Effector memory CD4-positive, alpha-beta T cell (primary cell): ENCODE measurements at places on chromosomes 16 and 17.

DNA sequence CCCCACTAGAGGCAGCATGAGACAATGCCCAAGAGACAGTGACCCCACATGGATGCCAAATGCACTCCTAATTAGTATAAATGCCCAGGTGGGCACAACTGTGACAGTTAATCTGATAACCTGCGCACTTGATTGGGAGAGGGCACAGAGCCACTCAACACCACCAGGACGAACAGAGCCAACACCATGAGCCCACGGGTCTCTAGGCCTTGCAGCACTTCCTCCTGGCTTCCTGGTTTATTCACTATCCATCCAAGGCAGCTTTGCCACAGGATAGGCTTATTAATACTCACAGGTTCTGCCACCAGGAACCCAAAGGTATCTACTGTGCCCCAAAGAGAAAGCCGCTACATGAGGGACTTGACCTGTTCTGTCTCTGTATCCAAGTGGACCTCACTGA is 14.9 kb downstream of the AXIN2 start:
- DNase-seq = no peak

DNA sequence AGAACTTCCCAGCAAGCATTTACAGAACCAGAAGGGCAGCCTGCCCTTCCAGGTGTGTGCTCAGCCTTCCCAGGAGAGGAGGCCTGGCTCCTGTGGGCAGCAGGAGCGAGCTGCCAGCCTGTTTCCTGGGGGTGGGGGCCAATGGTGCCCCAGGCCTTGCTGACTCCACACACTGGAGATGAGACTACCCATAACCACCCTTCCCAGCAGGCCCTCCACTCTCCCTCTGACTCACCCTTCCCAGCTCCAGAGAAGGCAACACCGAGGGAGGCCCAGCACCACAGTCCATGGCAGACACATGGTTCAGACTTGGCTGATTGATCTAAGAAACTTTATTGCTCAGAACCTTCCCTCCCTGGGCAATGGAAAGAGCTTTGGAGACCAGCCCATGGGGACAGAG is 1.8 kb upstream of the PRSS53 start:
- DNase-seq = no peak

GRCh38 chr17:78826836-78827509 is 13.6 kb downstream of the USP36 start:
- no peak for DNase-seq

GRCh38 chr17:58007781-58008706 is 998 bp upstream of the SRSF1 start:
- no peak for DNase-seq

DNA sequence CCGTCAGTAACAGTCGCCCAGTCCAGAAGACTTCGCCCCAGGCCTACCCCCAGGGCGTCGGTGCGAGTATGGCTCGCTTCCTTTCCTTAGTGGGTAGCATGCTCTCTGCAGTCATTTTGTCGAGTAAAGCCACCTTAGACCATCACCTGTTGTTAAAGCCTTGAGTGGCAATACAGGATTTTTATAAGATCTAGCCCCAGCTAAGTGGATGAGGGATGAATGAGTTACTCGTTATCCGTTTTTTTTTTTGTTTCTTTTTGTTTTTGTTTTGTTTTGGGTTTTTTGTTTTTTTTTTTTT is 322 bp upstream of the KLHL11 start:
- DNase-seq = no peak

GRCh38 chr16:76197900-76198299 is 79.3 kb upstream of the CNTNAP4 start:
- no peak for DNase-seq

- DNase-seq = no peak
Observed at GRCh38 chr16:55938126-55938525, 63.0 kb upstream of the CES5A start.

DNA sequence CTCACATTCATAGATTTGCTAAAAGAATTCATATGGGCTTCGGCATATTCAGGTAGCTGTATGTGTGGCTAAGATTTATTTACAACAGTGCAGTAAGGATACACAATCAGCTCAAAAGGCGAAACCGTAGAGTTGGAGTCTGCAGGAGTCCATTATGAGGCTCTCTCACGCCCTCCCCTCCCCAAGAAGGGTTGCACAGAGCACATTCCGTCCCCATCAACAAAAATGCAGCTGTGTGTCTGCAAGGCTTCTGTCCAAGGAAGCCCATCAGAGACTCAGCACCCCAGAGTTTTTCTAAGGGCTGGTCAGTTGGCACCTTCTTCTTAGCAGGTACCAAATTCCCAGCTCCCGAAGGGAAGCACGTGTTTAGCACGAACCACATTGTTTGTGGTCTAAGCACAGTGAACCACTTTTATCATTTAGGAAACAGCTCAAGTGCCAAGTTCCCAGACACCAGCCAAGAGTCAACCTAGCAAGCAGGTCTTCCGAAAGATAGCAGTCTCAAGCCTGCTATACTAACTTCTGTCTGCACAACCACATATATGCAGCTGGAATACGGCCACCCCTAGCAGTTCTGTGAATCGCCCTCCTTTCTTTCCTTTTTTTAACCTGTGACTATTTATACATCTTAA is 28.5 kb upstream of the MEAK7 start:
- DNase-seq = no peak

- DNase-seq = no peak
Observed at GRCh38 chr17:40460968-40461731, 17.9 kb downstream of the IGFBP4 start.

DNA sequence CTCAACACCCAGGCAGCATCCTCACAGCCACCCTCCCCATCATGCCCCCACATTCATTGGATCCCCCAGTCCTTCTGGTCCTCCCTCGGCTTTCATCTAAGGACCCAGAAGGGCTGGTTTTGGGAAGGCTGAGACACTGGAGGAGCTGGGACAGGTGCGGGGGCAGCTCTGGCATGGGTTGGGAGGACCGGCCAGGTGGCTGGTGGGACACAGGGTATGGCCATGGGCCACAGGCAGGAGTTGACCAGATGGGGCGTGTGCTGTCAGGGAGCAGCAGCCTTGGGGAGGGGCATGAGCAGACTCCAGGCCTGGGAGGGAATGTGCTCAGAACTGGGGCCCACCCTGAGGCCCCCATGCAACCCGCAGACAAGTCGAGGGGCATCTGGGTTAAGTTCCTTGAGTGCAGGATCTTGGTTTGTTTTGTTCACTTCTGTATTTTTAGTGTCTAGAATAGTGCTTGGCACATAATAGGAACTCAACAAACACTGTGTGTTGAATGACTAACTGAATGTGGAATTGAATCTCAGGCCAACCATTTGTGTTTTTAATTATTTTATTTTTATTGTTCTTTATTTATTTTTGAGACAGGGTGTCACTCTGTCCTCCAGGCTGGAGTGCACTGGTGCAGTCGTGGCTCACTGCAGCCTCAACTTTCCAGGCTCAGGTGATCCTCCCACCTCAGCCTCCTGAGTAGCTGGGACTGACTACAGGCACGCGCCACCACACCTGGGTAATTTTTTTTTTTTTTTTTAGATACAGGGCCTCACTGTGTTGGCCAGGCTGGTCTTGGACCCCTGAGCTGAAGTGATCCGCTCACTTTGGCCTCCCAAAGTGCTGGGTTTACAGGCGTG is 5.6 kb downstream of the P2RX1 start:
- DNase-seq = no peak

DNA sequence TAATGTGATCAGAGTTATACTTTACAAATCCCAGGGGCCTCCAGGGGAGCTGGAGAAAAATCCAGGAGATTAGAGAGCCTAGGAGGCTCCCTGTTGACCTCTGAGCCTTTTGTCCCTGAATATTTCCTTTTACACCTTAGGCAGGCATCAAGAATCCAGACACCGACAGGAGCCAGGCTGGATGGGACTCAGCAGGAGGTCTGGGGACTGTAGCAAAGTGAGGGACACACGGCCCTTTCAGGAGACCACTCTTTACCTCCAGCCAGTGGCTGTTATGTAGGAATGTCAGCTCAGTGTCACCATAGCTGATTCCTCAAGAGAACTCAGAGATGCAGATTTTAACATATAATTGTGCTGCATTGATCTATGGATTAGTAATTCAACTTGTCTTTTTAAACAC is 198.4 kb downstream of the SHISA9 start:
- no peak for DNase-seq

- peak; percentile 36 for DNase-seq
Observed at GRCh38 chr17:45052052-45052772, 780 bp upstream of the DCAKD start.

DNA sequence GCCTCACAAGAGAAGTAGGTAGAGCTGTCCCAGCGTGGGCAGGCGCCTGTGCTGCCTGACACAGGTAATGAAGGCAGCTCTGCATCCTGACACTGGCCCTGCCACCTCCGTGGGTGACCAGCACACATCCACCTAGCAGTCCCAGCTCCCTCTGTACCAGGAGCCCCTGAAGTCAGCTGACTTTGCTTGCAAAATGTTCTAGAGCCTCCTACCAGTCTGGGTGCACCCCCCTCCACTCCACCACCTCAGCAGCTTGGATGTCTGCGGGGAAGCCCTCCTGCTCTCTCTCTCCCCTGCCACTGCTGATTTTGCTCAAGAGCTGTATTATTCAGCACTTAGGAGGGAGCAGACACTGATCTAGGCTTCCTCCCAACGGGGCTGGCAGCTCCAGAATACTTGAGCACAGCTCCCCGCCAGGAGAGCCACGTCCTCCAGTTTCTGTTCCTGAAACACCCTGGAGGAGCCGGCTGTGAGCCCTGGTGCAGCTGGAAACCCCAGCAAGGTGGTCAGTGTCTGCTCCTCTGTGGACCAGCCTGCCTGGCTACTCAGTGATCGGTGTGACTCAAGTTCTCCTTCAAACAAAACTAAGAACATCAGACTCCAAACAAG is 1.0 kb downstream of the RNF166 start:
- no peak for DNase-seq

DNA sequence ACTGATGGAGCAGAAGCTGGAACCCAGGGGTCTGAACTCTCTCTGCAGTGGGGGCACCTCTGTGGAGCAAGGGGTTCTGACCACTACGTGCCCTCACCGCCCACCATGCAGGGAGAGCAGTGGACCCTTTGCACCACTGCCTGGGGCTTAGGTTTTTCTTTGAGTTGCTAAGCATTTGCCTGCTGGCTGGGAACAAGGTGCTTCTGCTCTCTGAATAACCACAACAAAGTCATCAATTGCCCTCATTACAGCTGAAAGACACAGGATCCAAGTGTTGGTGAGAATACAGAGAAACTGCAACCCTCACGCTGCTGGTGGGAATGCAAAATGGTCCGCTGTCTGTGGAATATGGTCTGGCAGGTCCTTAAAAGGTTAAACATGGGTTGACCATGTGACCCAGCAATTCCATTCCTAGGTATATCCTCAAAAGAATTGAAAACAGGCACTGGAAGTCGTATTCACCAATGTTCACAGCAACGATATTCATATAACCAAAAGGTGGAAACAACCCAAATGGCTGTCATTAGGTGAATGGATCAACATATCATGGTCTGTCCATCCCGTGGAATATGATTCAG is 22.8 kb downstream of the NLRC3 start:
- no peak for DNase-seq

DNA sequence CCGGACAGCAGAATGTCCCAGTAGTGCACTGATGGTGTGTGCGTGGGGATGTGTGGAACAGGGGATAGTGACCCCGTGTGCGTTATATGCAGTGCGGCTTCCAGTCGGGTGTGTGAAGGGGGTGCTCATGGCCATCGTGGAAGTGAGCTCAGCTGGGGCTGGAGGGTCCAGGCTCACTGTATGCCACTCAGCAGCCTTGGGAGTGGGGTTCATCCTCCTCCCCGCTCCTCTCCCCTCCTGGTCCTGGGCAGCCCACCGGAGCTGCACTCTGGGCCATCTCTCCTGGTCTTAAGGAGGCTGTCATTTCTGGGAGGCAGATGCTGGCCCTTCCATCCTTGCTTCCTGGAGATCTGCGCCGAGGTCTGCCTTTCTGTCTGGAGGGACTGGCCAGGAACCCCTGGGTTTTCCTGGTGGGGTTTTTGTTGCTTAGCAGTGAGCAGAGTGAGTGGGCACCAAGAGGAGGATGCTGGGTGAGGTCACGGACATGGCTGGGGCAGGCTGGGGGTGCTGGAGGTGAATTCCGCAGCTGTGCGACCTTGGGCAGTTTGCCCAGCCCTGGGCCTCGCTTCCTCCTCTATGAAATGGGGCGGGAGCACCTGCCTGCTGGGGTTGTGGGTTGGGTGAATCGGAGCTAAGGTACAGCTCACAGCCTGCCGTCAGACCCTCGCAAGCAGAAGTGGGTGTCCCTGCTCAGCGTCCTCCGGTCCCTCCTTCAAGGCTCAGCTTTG is 164.1 kb downstream of the SEC14L1 start:
- DNase-seq = no peak

DNA sequence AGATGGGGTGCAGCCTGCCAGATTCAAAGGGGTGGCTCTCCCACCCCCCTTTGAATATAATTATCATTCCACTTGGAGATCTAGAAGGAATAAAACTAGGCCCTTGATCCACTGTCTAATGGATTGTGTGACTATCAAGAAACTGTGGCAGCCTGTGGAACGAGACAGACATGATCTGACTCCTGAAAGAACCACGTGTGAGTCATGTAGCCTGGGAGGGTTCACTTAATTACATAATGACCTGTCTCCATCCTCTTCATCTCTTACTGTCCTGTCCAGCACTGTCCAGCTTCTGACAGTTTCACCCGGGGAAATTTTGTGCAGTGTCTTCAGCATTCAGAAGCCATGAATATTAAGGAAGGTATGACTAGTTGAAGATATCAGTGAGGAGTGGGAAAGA is 43.3 kb upstream of the CDH13 start:
- no peak for DNase-seq

GRCh38 chr17:79777120-79777893 is 641 bp upstream of the CBX2 start:
- DNase-seq = no peak

DNA sequence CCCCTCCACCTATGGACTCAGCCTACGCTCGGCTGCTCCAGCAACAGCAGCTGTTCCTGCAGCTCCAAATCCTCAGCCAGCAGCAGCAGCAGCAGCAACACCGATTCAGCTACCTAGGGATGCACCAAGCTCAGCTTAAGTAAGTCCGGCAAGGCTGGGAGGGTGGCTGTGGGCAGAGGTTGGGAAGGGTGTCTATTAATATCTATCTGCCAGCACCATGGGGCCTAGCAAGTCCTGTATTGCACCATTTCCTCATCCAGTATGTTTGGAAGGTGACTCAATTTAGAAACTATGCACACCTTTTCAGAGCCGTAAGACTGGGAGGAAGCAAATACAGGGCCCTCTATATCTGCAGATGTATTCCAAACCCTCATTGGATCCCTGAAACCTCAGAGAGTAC is 45.0 kb upstream of the ARHGAP44 start:
- DNase-seq = no peak

GRCh38 chr16:55386534-55387296 is 62.7 kb downstream of the IRX6 start:
- DNase-seq = no peak

GRCh38 chr17:81002013-81002384 is 10.4 kb downstream of the CHMP6 start:
- DNase-seq = no peak

- no peak for DNase-seq
Observed at GRCh38 chr17:60416368-60416925, 5.8 kb upstream of the CHCT1 start.

DNA sequence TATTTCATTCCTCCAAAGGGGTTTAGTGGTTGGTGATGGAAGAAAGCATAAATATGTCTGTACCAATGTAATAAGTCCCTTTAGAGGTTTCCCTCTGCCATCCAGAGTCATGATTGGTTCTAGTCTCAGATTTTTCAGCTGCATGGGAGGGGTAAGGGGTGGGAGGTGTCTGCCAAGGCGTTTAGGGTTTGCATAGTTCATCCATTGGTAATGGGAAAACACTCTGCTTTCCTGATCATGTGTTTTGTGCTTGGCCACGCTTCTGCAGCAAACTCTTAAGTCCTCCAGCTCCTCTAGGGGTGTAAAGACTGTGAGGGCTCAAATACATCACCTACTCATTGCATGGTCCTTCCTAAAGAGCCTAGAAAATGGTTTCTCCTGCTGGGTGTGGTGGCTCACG is 29.8 kb downstream of the LIG3 start:
- no peak for DNase-seq
